A673 (cell line): ENCODE measurements at places on chromosomes 5 and 9. TPM values are rescaled to one million over a fixed set of nuclear protein-coding genes. Genes with fewer than 3 reads are reported as not detected.

PCDHB11 gene
- total RNA-seq, result 14.2 and 15.3 TPM in 2 replicates

PCDHB6 gene
- 7.3 and 9.1 TPM in 2 replicates for total RNA-seq

GRCh38 chr9:2066312-2067273 lies 51.4 kb downstream of the SMARCA2 start:
- H3K4me3 ChIP-seq, result no peak overlapping the region
- H3K27me3 ChIP-seq, result no peaks in the 10 kb centered on the region
- H3K27ac ChIP-seq, result no peak overlapping the region
- no peaks in the 10 kb centered on the region for H3K36me3 ChIP-seq

GRCh38 chr5:74521401-74521800 lies 119.1 kb downstream of the ENC1 start:
- H3K4me1 ChIP-seq, result no peaks in the 10 kb centered on the region
- no peak overlapping the region for H3K4me3 ChIP-seq
- H3K27me3 ChIP-seq, result no peaks in the 10 kb centered on the region
- no peaks in the 10 kb centered on the region for H3K36me3 ChIP-seq

DNA sequence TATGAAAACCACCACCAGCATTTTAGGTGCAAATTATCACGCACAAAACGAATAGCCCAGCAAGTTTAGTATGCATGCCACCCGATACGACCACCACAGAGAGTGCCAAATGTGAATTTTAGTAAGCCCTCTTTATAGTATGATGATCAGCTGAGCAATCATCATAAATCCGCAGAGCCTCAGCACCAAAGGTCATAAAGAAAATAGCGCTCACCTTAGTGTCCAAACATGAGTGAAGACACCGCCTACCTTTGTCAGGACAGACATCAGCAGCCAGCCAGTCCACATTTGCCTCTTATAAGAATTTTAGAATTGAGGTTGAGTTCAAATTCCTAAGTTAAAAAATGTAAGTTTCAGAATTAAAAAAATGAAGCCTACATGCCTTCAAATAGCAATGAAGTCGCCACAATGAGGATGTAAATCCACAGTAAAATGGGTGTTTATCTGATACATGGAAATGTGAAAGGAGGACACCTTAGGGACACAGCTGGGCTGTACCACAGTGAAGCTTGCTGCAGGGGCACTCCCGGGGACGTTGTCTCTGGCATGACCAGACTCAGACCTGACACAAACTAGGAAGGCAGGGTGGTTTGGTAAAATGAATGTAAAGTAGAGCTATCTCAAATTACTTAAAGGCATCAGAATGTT lies 149.0 kb downstream of the AUH start:
- no peaks in the 10 kb centered on the region for H3K4me1 ChIP-seq
- no peak for DNase-seq
- no peak overlapping the region for H3K4me3 ChIP-seq
